ENCODE measurements at places on chromosomes 1 and 21.

- DNase-seq, result no peak
These were observed 4.9 kb downstream of the NIPAL3 start for GRCh38 chr1:24420547-24420946.

DNA sequence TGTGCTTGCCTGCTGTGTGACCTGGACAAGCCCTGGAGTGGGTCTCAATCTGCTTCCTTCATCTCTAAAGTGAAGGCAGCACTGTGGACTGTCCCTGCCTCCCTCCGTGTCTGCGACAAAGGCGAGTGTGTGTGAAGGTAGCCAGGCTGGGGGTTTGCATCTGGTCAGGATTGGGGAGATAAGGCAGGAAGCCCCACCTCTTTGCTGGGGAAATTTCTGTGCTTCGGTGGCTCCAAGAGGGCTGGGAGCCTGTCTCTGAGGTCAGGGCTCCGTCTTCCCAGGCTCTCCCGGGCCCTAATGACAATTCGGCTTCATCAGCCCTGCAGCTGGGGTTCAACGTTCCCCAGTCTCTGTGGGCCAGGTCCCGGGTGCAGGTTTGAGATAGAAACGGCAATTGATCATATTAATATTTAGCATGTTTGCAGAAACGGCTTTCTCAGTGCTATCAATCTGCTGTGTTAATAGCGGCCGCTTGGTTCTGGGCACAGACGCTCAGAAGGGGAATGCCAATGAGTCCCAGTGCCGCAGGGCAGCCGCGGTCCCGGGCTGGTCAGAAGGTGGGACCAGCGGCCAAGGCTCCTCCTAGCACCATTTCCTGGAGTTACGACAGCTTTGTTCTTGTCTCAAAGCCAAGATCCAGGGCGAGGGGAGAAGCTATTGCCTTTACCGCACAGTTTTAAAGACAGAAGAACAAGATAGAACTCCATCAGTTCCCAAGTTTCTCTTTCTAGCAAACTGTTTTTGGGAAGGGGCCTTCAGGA, 105.7 kb downstream of the PRDM16 start:
- no peak for DNase-seq

GRCh38 chr1:78427506-78427905, 63.3 kb upstream of the PTGFR start:
- no peak for DNase-seq

DNA sequence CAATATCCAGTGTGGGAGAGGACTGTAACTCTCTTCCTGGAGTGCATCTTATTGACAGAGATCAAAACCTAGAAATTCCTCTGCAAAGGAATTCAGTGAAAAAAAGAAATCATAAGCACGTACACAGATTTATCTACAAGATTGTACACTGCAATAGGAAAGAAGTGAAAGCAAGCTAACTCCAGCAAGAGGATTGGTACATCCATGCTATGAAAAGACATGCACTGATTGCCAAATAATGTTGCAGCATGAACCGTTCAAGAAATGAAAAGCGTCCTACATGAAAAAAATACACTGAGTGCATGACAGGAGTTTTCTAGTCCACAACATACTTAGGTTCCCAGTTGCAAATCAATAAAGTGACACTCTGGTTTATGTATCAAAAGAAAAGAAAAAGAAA, 1.9 kb upstream of the MGST3 start:
- no peak for DNase-seq

DNA sequence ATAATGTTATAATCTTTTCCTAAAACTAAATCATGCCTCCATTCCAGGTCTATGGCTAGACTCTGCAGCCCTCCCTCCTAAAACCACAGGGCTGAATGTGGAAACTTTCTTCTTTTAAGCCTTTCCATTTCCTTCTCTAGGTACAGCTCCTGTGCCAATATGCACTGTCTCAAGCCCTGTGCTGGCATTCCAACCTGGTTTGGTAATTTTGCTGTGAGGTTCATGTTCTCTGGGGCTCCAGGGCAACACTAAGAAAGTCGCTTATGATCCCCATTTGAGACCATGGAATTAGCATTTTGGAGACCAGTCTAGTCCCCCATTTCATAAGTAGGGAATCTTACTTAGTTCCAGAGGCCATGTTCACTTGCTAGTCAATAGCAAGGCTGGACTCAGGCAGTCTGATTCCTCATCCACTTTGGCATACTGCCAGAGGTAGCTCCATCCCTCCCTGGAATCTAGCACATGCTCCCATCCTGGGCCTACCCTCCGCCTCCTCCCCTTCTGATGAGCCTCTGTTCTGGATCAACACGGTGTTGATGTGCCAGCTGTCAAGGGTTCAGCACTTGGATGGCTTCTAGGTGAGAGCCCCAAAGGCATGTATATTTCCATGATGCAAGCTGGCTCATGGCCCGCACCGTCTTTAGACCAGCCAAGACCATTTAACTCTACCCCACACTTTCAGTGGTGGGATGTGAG, 36.5 kb downstream of the ZMYND12 start:
- no peak for DNase-seq

GRCh38 chr1:240784776-240785175, 172.8 kb upstream of the GREM2 start:
- no peak for DNase-seq

DNA sequence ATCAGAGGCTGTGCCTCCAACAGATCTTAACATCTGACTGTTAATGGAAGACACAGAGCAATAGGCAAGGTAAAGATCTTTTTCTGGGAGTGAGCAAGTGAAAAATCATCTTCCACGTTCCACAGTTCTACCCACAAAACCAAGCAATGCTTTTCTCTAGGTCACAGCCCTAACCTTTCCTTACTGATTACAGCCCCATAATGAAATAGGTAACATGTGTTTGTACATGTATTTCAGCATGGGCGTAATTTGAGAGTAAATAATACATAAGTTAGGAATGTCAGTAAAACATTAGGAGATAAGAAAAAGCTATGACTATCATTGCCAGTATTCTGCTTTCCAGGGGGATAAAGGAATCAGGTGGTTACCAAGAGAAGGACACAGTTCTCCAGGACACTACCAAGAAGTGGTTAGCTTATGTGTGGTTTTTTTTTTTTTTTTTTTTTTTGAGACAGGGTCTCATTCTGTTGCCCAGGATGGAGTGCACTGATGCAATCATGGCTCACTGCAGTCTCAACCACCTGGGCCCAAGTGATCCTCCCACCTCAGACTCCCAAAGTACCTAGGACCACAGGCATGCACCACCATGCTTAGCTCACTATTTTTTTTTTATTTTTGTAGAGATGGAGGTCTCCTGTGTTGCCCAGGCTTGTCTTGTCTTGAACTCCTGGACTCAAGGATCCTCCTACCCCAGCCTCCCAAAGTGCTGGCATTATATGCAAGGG, 72.0 kb downstream of the DAP3 start:
- DNase-seq, result no peak

DNA sequence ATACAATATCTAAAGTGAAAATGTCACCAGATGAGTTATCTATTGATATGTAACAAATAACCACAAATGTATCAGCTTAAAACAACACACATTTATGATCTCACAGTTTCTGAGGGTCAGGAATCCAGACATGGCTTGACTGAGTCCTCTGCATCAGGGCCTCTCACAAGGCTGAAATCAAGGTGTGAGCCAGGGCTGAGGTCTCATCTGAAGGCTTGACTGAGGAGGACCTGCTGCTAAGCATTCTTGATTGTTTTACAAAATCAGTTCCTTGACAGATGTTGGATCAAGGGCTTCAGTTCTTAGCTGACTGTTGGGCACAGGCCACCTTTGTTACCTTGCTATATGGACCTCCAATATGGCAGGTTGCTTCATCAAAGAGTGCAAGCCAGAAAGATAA, 483.7 kb downstream of the CAMTA1 start:
- no peak for DNase-seq

DNA sequence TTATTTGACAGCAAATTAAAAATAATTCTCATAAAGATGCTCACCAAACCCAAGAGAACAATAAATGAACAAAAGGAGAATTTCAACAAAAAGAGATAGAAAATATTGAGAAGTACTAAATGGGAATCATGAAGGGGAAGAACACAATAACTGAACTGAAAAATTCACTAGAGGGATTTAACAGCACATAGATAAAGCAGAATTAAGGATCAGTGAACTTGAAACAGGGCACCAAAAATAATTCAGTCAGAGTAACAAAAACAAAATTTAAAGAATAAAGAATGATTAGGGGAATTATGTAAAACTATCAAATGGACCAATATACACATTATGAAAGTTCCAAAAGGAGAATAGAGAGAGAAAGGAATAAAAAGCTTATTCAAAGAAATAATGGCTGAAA, 7.8 kb downstream of the ADAM30 start:
- no peak for DNase-seq

- no peak for DNase-seq
These were observed 1.6 kb downstream of the ITLN2 start for GRCh38 chr1:160953030-160953429.

- DNase-seq, result no peak
These were observed 41.8 kb upstream of the POFUT2 start for GRCh38 chr21:45329261-45330074.

- no peak for DNase-seq
These were observed at the start of gene PLPP3 for GRCh38 chr1:56578963-56579875. PLPP3 (minus strand) TSS chr1:56579563; CDS start chr1:56579016, 547 bp downstream.

DNA sequence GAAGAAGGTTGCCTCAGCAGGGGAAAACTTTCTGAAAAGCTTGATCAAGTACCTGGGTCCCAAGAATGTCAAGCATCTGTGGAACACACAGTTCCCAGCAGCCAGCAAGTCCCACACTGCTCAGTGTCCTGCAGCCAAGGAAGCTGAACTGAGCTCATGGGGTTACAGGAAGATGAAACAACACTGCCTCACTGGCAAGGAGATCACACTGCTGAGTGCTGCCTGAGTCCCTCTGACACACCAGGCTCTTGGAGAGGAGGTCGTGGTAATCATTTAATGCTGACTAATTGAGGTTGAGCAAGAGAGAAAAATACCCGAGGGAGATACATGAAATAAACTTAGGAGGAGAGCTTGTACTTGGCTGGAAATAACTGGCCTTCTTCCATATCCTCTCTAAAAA, 75.2 kb downstream of the MPZL1 start:
- no peak for DNase-seq

DNA sequence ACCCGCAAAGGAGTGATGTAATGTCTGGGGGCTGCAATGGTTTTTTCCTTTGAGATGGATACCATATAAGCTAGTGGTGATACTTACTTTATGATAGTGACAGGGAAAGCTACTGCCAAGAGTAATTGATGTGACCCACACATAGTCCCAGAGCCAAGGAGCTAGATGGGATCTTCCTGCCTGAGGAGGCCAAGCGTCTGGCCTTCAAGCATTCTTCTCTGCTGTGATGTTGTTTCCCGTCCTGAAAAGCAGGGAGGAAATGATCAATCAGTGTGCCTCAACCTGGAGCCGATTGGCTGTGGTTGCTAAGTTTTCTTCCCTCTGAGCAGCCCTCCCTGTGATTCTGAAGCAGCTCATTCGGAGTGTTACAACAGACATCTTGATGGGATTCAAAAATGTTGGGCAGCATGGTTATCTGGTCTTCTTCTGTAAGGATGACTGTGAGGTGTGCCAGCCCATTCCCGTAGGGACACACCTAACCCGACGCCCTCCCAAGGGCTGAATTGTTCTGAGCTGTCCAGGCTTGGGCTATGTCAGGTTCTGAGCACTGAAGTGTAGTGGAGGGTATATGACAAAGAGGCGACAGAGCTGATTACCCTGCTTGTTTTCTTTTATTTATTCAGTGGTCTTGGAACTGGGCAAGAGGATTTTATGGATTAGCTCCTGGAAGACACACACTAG, 56.7 kb downstream of the UCK2 start:
- no peak for DNase-seq
